HuH-7 (cell line): ENCODE measurements at places on chromosomes 12 and 14.

GRCh38 chr14:34981743-34982420, 910 bp upstream of the SRP54 start:
- no peak for DNase-seq

- no peak for DNase-seq
These were observed 109.9 kb downstream of the MON2 start for GRCh38 chr12:62576503-62576902.

DNA sequence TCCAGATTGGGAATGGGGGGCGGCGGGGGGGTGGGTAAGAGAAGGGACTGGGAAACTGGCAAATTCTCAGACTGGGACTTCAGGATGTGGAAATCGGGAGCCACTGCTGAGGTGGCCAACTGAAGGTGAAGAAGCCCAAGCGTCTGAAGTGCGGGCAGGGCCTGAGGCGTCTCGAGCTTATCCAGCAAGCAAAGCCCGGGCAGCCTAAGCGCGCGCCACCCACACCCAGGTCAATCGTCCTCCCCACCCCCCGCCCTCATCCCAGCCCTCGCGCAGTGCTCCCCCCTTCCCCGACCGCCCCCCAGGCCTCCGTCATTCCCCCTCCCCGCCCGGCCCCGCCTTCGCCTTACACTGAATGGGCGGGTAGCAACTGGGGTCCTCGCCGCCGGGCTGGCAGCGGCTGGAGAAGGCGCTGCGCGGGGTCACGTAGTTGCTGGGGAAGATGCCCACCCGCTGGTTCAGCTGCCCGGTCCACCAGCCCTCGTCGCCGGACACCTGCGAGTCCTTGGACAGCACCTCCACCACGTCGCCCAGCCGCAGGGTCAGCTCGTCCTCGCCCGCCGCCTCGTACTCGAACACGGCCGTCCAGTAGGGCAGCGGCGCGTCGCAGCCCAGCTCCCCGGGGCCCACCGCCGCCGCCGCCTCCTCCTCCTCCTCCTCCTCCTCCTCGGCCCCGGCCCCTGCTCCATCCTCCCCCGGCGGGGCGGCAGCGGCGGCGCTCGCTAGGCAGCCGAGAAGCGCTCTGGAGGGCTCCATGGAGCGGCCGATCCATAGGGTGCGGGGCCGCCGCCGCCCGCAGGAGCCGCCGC, 693 bp downstream of the MAP3K9 start:
- DNase-seq = peak; percentile 36

DNA sequence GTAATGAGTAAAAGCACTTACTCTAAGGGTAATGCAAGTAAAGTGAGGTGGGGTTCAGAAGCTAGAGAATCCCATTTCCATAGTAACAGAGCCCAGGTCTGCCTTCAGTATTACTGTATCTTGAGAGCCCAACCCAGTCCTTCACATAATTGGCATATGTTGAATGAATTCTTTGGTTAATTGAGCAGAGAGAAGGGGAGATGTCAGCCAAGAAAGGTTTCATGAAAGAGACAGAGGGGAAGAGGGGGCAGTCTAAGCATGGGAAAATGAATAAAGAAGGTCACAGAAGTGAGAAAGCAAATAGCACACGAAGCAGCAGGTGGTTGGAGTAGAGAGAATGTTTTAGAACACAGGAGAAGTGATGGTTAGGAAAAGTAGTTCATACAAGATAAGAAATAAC, 371.1 kb downstream of the SEC23A start:
- DNase-seq = no peak

DNA sequence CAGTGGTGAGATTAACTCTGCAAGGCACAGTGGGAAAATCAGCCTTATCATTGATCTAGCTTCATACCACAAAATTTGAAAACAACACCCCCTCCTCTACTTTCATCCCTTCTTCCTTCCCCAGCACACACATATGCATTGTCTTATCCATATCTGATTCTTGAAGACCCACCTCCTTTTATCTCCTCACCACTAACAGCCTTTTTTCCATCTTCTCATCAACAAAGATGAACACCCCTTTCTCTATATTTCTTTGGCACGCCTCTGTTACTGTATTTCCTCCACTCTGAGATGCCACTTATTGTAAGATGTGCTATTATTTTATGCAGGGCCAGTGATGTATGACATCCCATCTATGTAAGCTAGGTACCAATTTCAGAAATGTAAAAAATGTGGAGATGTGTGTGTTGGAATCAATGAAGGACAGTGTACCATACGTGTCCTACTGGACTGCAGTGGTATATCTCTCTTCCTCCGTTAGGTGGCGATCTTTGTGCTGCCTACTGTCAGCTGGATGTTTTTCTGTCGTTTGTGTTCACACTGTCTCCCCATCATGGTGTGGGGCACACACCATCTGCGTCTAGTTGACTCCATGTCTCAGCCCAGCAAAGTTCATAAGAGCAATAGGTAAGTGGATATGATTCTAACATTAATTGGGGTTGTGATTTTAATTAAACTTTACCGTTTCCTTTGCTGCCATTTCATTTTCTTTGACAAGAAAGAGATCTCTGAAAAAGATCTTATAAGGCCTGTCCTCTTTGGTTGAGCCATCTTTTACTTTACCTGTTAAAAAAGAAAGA, 24.0 kb downstream of the CCDC38 start:
- DNase-seq = peak; percentile 52

- DNase-seq = peak; percentile 73
These were observed at the start of gene VPS37B for GRCh38 chr12:122895704-122896636. Gene VPS37B, minus strand, starts transcription at chr12:122896124. Its CDS starts 62 bp downstream, at chr12:122896062.

DNA sequence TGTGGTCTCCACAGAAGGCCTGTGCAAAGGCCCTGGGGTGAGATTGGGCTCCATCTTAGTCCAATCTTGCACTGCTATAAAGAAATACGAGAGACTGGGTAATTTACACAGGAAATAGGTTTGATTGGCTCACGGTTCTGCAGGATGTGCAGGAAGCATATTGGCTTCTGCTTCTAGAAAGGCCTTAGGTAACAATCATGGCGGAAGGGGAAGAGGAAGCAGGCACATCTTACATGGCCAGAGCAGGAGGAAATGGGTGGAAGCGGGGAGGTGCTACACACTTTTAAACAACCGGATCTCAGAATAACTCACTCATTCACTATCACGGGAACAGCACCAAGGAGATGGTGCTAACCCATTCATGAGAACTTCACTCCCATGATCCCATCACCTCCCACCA, 55.4 kb downstream of the FAR2 start:
- DNase-seq = no peak

DNA sequence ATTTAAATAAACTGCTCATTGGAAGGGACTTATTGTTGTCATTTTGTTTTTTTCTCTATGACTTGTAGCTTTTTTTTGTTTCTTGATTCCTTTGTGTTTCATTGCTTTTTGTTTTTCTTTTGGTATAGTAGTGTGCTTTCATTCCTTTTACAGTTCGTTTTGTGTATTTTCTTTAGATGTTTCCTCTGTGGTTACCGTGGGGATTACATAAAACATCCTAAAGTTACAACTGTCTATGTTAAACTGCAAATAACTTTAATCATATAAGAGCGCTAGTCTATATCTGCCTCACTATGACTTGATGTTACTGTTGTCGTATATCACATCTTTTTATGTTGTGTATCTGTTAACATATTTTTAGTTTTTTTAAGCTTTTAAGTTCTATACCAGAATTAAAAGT, 86.9 kb downstream of the ATF7IP start:
- DNase-seq = no peak

DNA sequence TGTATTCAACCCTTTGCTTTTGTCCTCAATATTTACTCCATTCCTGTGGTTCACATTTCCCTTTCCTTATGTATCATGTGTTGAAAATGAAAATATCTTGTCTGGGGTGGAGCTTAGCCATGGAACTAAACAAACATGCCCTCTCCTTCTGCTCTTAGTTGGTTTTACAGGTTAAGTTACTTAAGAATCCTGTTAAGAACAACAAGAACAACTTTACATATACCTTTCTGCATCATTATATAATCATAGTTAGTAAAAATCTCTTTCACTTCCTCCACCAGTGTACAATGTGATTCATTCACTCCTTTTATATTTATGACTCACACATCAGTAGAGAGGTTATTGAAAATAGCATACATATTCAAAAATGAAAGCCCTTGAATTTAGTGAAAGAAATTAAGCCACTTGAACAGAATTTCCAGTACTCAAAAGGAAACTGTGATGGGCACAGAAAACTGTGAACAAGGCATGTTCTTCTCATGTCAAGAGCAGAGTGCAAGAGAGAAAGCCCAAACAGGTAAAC, 307.7 kb downstream of the CCDC91 start:
- no peak for DNase-seq

DNA sequence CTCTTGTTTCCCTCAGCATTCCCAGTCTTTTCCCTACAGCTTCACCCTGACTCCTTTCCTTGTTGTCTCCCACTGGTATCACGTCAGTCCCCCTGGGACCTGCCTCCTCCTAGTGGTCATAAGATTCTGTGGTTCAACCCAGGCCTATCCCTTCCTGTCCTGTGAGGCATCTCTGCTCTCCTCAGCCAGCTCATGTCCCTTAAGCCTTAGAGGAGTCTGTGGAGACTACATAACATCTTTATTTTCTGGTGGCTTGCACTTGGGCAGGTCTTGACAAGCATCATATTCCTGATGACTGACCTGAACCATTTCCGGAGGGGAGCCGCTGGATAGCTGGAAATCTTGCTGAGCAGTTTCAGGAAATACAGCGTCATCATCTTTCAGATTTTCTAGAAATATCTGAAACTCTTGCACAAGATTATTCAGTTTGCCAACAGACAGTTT, 688 bp downstream of the C12orf71 start:
- DNase-seq = peak; percentile 17

GRCh38 chr12:131311764-131312163, 358.1 kb downstream of the ADGRD1 start:
- DNase-seq = no peak

- DNase-seq = no peak
These were observed 89.4 kb upstream of the GARIN6 start for GRCh38 chr12:99558109-99558508.

DNA sequence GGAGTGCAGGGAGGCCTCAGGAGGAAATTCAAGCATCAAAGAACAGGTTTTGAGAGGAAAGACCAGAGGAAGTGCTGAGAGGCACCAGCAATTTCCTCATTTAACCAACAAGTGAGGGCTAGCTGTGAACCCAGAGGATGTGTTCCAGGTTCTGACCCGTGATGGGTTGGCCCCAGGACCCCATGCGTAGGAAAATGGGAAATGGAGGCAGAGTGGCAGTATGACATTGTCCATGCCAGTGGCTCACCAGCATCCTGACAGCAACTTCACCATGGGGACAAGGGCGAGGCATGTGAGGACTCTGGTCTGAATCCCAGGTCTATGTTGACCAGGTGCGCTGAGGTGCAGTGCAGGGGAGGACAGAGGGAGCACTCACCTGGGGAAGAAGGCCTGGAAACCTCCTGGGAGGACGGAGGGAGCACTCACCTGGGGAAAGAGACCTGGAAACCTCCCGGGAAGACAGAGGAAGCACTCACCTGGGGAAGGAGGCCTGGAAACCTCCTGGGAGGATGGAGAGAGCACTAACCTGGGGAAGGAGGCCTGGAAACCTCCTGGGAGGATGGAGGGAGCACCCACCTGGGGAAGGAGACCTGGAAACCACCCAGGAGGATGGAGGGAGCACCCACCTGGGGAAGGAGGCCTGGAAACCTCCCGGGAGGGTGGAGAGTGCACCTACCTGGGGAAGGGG, 6.7 kb upstream of the CACNA2D4 start:
- DNase-seq = no peak

DNA sequence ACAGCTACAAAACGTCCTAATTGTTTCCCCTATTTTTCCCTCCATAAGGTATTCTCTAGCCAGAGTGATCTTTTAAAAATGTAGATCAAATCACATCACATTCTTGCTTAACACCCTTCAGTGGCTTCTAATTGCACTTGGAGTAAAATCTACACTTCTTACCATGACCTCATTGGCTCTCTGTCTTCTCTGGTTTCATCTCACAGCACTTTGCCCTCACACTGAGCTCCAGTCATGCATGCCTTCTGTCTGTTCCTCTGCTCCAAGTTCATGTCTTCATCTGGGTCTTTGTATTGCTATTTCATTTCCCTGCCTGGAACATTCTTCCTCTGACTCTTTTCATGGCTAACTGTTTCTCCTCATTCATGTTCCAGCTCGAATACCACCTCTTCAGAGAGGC, 220.4 kb upstream of the GARIN6 start:
- no peak for DNase-seq

DNA sequence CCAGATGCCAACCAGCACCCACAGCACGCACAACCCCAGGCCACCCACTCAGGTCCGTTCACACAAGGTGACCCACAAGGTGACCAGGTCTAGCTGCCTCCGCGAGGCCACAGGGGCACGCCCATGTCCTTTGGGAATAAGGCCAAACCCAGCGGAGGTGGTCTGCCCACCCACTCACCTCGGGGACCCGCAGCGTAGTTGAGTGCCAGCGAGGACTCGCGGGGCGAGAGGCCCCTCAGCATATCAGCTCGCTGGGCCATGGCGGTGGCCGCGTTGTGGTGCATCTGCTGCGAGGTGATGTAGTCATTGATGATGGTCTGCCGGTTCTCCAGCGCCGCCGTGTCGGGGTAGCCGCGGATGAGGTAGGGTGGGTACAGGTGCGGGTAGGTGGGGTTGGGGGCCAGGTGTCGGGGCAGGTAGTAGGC, 46.8 kb downstream of the RFLNA start:
- DNase-seq = no peak
